Activated T-helper 17 cell treated with anti-CD3 and anti-CD28 coated beads, Interleukin-2, amount 50 U/mL, for 72 hours (primary cell): ENCODE measurements at places on chromosomes 3 and 15.

DNA sequence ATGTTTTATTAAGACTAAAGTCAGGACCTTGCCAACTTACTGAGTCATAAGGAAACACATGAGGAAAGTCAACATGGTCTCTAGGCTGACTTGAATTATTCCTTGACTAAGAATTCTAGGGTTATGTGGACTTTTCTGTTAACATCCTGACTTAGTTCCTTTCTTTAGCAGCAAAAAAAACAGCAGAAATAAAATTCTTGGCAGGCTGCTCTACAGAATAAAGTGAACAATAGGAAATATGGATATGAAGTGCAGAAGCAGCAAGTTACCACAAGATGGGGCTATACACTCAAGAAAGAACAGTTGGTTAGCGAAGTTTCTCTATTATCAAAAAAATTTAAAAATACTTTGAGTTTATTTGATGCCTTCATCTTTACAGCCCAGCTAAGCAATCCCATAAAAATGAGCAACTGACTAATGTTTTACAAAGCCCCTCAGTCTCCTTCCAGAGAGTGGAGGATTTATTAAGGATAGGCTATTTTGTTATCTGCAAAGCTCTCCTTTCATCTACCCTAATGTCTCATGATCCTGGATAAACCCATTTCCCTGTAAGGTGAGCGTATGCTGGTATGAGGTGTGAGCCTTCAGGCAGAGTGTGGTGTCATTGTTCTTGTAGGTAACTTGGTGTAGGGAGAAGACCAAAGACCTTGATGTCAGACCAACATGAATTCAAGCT, 23.1 kb upstream of the MCCC1 start:
- ATAC-seq = no peak

- ATAC-seq = no peak
These were observed 115.2 kb downstream of the USP13 start for GRCh38 chr3:179768080-179768479.

- no peak for ATAC-seq
These were observed 375.6 kb downstream of the CTNNB1 start for GRCh38 chr3:41574900-41575299.

DNA sequence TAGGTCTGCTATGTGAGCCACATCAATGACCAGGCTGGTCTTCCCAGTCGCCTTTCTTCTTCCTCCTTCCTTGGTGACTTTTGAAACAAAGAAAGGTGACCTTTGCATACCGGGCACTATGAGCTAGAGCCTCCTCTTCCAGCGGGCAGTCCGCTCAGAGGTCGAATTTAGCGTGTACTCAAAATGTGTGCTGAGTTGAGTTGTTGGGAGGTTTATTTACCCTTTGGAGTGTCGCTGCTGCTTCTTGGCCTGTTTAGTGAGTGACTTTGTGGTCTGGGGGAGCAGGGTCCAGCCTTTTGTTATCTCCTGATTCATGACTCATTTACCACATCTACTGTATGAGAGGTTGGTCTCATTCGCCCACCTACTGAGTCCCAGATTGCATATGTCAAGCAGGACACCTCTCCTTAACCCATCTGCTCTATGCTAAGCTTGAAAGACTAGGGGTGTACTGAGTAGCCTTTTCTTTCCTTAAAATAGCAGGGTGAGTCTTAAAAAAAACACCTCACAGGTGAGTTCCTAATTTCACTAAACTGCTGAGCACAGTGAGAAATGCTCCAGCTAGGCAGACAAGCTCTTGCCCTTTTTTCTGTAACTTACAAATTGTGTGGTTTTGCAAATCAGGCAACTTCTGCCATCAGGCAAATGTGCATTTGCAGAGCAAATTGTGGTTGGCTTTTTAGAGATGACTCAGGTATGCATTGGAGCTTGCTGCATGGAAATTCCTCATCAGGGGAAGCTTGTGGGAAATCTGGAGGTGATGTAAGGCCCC, 3.2 kb upstream of the SIAH2 start:
- peak; percentile 19 for ATAC-seq

- no peak for ATAC-seq
These were observed 138.1 kb downstream of the MAP2K5 start for GRCh38 chr15:67680641-67681040.
